T-helper 17 cell (primary cell): ENCODE measurements at places on chromosomes 5 and 9. TPM values are rescaled to one million over a fixed set of nuclear protein-coding genes. Genes with fewer than 3 reads are reported as not detected.

- no peak overlapping the region for H3K4me3 ChIP-seq
- no peak for DNase-seq
- peaks cover 73% of the 10 kb centered on the region for H3K27me3 ChIP-seq
- no peak overlapping the region for H3K27ac ChIP-seq
Observed at GRCh38 chr9:91771027-91771426, 179.0 kb downstream of the ROR2 start.

GRCh38 chr5:126368239-126368812 is 54.9 kb upstream of the GRAMD2B start:
- H3K27ac ChIP-seq: no peak overlapping the region
- no peak for DNase-seq
- no peak overlapping the region for H3K4me3 ChIP-seq
- H3K27me3 ChIP-seq: no peaks in the 10 kb centered on the region

GRCh38 chr5:6686501-6686900 is 26.7 kb upstream of the TENT4A start:
- no peak overlapping the region for H3K4me3 ChIP-seq
- no peak for DNase-seq
- H3K27me3 ChIP-seq: peaks cover 39% of the 10 kb centered on the region

The TMEM174 gene
- total RNA-seq: not detected

The CXCL14 gene
- not detected for total RNA-seq
